ENCODE measurements at places on chromosomes 11 and 22. TPM values are rescaled to one million over a fixed set of nuclear protein-coding genes. Genes with fewer than 3 reads are reported as not detected.
A peak's percentile ranks its signal among the peaks of the same experiment; 100 is the strongest.

The KAT5 gene
- total RNA-seq: 50.1 TPM

The SLC22A9 gene
- total RNA-seq: not detected

- DNase-seq: no peak
Measured at GRCh38 chr11:7077101-7077500, 11.7 kb upstream of the RBMXL2 start.

The GALNT18 gene
- total RNA-seq: 25.9 TPM

GRCh38 chr22:30830907-30831306 is 136.2 kb downstream of the OSBP2 start:
- no peak for DNase-seq

The FAM227A gene
- 0.16 TPM for total RNA-seq

DNA sequence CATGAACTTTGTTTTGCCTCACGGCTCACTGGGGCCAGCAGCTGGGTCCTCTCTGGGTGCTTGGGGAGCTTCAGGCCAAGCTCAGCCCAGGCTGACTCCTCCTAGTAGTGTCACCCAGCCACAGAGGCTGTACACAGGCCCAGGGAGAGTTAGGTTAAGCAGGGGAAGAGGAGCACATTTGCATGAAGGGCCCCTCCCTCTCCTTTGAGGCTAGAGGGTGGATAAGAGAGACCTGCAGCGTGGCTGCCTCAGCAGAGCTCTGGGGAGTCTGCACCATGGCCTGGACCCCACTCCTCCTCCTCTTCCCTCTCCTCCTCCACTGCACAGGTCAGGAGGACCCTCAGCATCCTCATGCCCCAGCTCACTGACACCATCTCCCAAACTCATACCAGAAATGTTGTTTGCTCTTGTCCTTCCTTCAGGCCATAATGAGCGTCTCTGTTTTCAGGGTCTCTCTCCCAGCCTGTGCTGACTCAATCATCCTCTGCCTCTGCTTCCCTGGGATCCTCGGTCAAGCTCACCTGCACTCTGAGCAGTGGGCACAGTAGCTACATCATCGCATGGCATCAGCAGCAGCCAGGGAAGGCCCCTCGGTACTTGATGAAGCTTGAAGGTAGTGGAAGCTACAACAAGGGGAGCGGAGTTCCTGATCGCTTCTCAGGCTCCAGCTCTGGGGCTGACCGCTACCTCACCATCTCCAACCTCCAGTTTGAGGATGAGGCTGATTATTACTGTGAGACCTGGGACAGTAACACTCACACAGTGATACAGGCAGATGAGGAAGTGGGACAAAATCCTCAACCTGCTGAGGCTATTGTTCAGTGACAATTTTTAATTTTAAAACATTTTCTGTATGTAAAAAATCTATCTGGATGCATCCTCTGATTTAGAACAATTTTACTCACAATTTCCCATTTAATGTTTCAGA is 82.4 kb upstream of the VPREB1 start:
- DNase-seq: no peak

GRCh38 chr11:30583476-30584280 is 2.5 kb downstream of the MPPED2 start:
- peak; percentile 49 for DNase-seq

- no peak for DNase-seq
Measured at GRCh38 chr11:1307163-1307870, 2.1 kb downstream of the TOLLIP start.

DNA sequence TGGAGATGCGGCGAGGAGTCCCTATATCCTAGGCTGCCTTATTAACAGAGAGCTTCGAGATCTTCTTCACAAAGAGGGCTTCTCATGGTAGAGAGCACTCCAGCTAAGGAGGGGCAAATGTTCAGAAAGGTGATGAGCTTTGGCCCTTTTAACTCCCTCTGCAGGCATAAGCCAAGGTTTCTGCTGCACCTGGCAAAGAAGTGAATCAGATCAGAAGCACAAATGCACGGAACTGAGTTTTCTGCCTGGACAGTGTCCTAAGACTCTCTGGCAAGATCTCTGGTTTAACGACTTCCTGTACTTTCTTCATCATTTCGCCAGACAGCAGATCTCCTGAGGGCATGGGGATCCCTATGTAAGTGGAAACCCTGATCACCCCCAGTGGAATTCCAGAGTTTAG is 37.2 kb downstream of the POU2AF3 start:
- DNase-seq: no peak

The TSKU gene
- total RNA-seq: 65.1 TPM

GRCh38 chr11:131533149-131533548 is 162.7 kb downstream of the NTM start:
- no peak for DNase-seq

The CABP7 gene
- not detected for total RNA-seq

DNA sequence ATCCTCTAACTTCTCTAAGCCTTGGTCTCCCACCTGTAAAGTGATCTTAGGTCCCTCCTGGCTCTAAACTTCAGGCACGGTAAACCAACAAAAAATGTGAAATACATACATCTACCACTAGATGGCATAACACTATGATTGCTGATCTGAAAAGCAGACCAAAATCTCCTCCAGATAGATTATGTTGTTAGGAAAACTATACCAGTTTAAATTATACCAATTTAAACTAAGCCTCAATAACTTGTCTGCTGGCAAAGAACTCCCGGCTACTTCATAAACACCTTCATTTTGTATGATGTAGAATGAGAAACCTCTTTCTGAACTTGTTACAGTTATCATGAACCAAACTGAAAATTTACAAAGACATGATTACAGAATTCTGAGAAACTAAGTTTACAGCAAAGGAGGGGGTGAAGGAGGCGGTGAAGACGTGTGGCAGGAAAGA is 85.9 kb downstream of the SBF2 start:
- DNase-seq: no peak

DNA sequence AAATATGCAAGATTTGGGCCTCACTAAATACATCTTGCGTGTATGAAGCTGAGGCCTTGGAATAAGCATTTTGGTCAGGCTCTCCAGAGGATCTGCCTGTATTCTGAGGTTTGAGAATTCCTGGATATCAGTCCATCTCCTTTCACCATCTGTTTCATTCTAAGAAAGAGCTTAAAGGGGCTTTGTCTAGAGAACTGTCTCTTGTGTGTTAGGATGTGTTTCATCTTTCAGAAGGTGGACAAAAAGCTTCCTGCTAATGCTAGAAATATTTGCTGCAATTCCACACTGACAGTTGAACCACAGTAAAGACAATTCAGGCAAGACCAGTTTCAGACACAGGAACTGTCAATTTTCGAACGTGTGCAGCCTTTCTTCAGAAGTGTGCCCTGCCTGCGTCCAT is 185.4 kb downstream of the DBX1 start:
- DNase-seq: no peak

GRCh38 chr11:7964873-7965272 is 374 bp downstream of the NLRP10 start:
- DNase-seq: no peak

- no peak for DNase-seq
Measured at GRCh38 chr11:117829369-117829725, 4.8 kb upstream of the FXYD2 start.

The MMP13 gene
- not detected for total RNA-seq

The PAMR1 gene
- total RNA-seq: 8.8 TPM

The PRSS23 gene
- 33.0 TPM for total RNA-seq

DNA sequence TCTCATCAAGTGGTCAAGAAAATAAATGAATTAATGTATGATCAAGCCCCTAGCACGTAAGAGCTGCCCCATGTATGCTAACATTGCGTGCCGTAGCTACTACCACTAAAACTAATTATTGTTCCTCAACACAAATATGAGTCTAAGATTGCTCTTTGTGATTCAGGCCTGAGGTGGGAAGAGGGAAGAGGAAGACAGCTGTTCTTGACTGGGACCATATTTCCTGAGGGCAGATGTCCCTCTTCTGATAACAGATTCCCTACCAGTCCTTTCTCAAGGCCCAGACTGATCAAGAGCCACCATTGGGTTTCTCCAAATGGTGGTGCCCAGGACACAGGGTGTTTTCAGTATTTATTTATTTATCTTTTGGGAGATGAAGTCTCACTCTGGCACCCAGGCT is 87.2 kb upstream of the CADM1 start:
- no peak for DNase-seq

- DNase-seq: no peak
Measured at GRCh38 chr11:2448661-2449547, 4.1 kb downstream of the KCNQ1 start.

The APLNR gene
- 0.80 TPM for total RNA-seq

The CDON gene
- total RNA-seq: 29.3 TPM

The EEF1G gene
- 1,794 TPM for total RNA-seq

The ISX gene
- under 0.01 TPM for total RNA-seq

DNA sequence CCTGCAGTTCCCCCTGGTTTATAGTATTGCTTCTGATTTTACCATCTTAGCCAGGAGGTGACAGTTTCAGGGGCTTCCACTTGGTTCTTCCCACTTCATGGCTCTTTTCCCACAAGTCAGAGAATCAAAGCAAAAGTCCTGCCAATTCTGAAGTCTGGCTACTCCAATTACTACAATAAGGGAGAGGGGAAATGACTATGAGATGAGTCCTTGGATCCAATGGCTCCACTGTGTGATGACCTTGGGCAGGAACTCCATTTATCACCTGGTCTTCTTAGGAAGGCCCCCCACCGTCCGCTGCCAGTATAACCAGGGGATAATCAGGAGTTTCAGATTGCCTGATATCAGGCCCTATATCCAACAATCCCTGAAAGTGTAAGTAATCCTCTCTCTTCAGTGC is 31.6 kb upstream of the CCND1 start:
- no peak for DNase-seq

The CYTH4 gene
- total RNA-seq: 6.9 TPM

DNA sequence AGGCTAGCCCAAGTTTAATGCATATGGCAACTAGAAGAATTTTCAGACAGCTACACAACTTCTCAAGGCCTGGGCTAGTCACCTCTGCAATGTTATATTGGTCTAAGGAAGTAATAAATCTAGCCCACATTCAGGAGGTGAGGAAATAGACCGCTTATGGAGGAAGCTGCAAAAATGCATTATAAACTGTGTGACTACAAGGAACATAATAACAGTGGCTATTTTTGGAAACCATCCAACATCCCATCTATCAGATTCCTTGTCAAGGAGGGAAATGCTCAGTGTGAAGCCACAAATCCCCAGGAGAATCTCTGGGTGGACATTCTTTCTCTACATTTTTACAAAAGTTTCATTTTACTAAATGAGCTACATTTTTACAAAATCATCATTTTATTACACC is 76.1 kb downstream of the BBOX1 start:
- DNase-seq: no peak

GRCh38 chr11:2471804-2472096 is 26.9 kb downstream of the KCNQ1 start:
- DNase-seq: no peak

- DNase-seq: no peak
Measured at GRCh38 chr11:89182773-89183518, 5.3 kb downstream of the TYR start.

DNA sequence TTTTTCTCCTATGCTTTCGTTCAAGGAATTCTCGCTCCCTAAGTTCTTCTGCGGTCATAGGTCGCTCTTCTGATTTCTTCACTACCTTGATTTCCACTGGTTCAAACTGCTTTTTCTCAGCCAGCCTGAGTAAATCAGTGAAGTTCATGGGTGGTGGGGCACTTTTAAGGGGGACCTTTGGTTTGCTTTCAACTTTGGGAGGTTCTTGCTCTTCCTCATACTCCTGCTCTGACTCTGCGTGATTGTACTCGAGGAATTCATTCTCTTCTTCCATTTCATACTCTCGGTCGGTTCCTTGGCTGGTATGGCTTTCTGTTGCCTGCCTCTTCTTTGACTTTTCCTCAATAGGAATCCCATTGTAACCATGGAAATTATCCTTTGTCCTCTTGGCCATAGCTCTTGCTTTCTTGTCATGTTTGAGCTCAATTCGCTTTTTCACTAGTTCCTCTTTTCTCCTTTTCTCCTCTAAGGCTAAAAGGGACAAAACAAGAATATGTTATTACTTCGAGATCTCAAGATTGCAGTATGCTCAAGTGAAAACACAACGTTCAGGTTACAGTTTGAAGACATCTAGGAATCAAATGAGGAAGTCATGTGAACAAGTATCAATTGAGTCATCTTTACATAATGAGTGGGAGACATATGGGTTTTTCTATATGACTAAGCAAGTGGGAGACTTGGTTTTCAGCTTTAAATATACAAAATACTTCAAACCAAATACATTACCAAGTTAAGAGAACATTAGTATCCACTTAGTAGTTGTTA is 16.2 kb downstream of the MISFA start:
- DNase-seq: no peak

DNA sequence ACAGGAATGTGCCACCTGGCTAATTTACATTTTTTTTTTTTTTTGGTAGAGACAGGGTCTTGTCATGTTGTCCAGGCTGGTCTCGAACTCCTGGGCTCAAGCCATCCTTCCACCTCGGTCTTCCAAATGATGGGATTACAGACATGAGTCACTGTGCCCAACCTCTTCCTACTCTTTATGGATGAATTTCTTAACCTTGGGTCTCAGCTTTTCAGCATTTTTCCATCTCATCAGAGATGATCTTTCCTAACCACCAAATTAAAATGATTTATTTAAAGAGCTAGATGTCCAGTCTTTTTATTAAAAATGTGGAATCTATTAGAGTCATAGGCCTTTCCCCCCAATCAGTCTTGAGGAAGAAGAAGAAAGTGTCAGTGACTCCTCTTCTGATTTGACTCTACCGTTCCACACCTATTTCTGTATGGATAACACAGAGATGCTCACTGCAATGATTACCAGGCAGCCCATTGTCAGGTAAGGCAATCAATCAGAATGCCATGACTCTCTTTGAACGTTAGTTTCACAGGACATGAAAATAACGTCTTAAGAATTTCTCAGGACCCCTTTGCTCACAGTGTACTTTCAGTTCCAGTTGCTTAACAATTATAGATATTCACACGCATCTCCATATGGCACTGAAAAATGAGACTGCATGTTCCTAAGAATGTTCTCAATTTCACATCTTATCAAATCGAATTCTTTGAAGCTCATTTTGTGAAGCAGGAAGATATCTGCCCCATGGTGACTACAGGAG is 51.0 kb downstream of the MIAT start:
- no peak for DNase-seq

GRCh38 chr11:12404436-12404835 is 27.1 kb downstream of the PARVA start:
- DNase-seq: no peak

The CRYBB3 gene
- total RNA-seq: 0.66 TPM

The CARD18 gene
- not detected for total RNA-seq
